ENCODE measurements at places on chromosomes 1 and 21.

GRCh38 chr21:34630536-34631143 lies 15.7 kb upstream of the RCAN1 start:
- DNase-seq, result no peak

DNA sequence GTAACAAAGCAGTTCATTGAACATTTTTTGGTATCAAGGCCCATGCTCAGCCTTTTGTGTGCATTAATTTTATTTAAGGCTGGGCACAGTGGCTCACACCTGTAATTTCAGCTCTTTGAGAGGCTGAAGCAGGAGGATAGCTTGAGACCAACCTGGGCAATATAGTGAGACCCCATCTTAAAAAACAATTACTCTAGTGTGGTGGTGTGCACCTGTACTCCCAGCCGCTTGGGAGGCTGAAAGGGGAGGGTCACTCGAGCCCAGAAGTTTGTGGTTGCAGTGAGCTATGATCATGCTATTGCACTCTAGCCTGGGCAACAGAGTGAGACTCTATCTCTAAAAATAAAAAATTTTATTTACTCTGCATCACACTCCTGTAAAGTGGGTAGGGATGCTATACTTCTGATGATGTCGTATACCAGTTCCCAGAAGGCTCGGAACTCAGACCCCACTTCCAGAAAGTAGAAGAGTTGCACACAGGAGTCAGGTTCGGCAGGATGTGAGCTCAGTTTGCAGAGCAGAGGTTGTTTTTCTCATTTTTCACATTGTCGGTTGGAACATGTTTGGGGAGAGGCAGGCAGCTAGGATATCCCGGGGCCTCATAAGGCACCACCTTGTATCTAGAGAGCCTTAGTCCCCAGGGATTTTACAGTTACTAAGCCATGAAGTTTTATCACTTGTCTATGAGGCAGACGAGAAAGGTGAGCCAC lies 144.6 kb downstream of the GALNT2 start:
- no peak for DNase-seq

DNA sequence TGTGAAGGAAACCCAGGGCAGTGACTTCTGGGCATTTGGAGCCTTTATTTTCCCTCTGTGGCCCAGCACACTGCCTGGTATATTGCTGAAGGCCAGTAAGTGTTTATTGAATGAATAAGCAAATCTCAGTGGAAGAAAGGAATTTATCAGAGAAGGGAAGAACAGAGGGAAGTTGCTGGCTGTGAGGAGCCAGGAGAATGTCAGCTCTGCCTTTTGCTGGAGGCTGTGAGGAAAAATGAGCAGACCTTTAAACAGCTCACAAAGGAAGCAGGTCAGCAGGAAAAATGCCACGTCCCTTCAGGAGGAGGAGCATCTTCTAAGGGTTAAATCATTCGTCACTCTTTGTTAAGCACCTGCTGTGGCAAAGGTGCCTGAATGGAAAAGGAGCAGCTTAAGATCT lies 75.9 kb downstream of the GIPC2 start:
- no peak for DNase-seq

DNA sequence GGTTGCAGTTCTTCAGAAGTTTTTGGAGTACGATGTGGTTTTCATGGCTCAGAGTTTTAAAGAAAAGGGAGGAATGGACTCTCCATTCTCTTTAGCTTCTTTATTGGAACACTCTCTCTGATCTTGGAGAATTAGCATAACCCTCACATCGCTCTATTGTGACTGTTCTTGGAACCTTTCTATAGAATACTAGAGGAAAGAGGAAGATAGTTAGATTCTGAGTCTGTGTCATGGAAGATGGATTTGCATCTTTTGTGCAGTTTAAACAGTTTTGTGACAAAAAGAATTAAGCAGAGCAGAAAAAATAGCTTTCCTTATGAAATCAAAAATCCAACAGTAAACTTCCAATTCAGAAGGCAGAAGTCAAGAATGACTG lies 61.0 kb downstream of the KCNJ6 start:
- DNase-seq, result no peak

GRCh38 chr1:34477632-34478141 lies 277.2 kb upstream of the GJB5 start:
- no peak for DNase-seq

DNA sequence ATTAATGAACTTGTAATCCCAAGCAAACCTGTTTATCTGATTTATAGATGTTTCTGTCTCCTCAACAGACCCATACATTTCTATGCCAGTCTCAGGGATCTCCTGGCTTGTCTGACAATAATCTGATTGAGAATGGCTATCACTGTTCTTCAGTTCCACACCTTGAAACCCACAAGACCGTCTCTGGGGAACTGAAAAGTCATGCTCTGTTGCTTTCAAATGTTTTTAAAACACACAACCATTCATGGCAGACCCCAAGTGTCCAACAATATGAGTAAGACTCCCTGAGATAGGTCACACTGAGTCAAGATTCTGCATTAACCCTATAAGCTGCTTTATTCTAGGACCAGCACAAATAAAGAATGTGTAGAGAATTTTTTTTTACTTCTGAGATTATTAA lies 611.2 kb upstream of the PLXNA2 start:
- DNase-seq, result no peak

DNA sequence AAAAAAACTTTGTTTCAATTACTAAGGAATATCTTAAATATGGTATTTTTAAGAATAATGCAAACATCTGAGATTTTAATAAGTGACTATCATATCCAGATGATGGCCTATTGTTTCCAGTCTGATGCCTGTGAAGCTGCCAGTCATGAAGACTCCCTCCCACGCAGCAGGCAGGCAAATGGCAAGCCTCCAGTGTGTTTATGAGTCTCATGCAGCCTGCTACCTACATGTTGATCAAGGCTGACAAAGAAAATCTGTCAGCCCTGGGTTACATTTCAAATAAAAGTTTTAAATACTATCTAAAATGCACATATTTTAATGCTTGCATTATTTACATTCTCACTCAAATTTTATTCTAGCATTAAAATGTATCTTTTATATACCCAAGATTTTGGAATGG lies 137.6 kb upstream of the RNPC3 start:
- DNase-seq, result no peak

DNA sequence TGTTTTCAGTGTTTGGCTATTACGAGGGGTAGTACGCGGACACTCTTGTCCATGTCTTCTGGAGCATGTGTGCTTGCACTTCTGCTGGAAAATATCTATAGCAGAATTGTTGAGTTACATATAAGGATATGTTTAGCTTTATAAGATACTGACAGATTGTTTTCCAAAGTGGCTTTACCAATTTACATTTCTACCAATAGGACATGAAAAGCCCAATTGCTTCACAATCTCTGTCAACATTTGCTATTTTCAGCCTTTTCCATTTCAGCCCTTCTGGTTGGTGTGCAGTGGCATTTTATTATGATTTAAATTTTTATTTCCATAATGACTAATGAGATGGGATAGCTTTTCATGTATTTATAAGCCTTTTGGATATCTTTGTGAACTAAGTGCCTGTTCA lies 6.3 kb upstream of the ANGPTL7 start:
- DNase-seq, result no peak

DNA sequence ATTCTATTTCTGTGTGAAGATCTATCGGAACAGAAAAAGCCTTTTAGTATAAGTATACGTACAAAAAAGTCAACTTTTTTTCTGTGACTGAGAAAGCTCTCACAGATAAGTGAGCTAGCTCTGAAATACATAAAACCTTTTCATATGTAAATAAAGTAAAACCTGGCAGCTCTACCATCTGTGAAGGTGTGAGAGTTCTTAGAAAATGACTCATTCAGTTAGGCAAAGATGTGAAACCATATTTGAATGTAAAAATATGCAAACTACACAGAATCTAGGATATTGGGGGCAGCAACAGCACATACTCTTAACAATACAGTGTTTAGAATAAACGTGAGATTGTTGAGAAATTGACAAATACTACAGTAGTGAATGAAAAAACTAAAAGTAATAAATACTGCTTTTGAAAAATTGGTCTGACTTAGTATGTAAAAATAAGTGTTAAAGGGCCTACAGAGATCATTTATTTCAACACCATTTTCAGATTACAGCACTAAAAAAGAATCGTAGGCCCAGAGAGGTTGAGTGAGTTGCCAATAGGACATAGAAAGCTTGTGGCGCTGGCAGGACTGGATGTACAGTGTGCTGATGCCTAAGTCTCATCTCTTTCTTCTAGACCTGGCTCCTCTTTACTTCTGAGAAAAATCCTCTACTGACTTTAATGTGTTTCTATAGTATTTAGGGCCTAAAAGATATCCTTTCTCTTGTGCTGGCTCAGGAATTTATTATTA lies 19.8 kb downstream of the ATP6V1G3 start:
- no peak for DNase-seq

DNA sequence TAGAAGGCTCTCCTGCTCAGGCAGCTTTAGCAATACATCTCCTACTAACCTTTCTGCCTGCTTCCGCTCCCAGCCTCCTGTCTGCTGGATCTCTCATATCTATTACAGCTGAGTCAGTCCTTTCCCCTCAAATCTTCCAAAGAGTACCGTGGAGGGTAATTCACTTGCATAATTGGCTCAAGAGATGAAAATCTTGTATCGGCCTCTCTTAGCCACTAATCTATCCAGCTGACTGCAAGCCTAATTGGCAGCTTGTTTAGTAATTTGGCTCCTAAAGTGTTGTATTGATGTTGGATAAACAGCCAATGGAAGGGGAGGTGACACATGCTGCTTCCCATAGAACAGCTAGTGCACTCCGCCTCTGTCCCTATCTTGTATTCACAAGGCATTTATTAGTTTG lies 195.7 kb downstream of the GPATCH2 start:
- no peak for DNase-seq

- no peak for DNase-seq
Measured at GRCh38 chr1:183094351-183094750, 71.1 kb downstream of the LAMC1 start.

DNA sequence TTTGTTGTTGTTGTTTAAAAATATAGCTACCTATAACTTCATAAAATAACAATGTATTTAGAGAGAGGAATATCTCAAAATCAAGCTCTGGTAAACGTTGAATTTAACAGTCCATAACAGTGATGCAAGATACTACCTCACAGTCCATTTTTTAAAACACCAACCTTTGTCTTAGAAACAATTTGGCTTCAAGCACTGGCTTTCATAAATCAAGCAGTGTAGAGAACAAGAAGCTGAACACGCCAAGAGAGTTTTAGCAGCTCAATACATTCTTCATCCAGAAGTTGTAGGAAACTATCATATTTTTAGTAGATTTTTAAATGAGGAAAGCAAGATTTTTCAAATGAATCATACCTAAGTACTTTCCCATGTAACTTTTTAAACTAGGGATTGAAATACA lies 334.3 kb upstream of the ADAMTS5 start:
- DNase-seq, result no peak

GRCh38 chr1:108750476-108751181 lies 4.2 kb downstream of the STXBP3 start:
- no peak for DNase-seq

DNA sequence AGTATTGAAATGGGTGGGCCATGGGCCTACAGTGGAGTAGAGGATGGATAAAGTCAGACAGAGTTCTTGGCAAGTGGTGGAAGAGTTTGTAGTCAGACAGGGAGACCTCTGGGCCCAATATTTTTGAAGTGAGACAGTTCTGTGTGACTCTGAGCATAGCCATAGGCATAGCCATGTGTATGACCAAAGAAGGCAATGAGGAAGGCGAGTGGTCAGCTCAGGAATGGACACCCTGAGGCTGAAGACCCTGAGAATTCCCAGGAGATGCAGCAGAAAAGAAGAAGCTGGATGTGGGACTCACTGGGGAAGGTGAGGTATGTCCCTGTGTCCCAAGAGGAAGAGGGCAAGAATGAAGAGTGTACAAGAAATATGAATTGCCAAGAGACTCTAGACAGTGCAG lies 210.6 kb upstream of the IRF2BP2 start:
- no peak for DNase-seq

DNA sequence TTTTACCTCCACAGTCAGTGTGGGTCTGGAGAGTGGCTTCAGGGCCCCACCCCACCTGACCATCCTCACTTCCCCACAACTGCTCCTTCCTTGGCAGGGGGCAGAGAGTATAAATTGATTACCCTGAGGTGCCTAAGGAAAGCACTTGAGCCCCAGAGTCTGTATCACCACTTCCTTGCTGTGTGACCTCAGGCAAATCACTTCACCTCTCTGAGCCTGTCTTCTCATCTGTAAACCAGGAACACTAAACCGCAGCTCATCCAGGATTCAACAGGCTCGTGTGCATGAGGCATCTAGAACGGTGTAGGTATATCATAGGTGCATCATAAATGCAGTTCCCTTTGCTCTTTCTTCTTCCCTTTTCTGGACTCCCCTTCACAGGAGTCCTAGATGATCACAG lies 43.4 kb downstream of the GRIK3 start:
- DNase-seq, result no peak

- no peak for DNase-seq
Measured at GRCh38 chr1:32035119-32035518, 21.5 kb downstream of the KHDRBS1 start.

- no peak for DNase-seq
Measured at GRCh38 chr21:26914557-26914956, 52.3 kb downstream of the ADAMTS5 start.

- no peak for DNase-seq
Measured at GRCh38 chr21:35057428-35057827, 8.3 kb upstream of the RUNX1 start.

DNA sequence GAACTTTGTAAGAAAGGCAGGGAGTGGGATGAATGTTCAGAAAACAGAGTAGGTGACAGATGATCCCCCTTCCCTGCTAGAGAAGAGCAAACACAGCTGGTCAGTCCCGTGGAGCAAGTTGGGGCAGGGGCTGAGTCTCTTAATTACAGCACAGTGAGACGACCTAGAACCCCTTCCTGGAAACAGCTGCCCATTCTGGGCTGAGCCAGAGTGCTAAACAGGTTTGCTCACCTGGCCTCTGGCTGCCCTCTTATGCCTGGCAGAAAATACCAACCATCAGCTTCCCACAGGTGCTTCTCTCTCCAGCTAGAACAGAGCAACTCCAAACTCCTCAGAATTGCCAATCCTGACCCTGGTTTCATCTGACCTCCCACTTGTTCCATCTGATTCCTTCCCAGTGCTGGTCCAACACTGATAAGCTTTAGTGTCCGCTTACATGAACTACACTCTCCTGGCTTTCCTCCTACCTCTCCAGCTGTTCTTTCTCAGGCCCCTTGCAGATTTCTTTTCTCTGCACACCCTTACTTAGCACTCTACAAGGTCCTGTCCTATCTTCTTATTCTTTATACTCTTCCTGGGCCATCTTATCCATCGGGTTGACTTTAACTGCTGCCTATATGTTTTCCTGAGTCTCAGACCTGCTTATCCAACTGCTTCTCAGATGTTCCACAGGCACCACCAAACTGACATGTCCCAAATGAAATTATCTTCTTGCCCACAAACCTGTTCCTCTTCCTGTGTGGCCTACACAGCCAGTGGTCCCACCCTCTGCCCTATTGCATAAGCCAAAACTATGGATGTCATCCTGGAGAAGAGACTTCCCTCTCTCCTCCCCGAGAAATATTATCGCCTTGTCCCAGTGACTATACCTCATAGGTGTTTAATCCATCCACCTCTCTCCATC lies 22.6 kb upstream of the COL9A2 start:
- no peak for DNase-seq

GRCh38 chr1:110339407-110340206 lies 430 bp downstream of the RBM15 start:
- peak; percentile 41 for DNase-seq

GRCh38 chr1:229205854-229206253 lies 65.1 kb upstream of the RAB4A start:
- DNase-seq, result no peak

- DNase-seq, result no peak
Measured at GRCh38 chr1:203076031-203076511, 9.7 kb downstream of the MYOG start.
